Neural crest cell (in vitro differentiated cells): ENCODE measurements at places on chromosomes 5 and 9.

GRCh38 chr5:155728857-155729683 is 597.9 kb upstream of the SGCD start:
- no peak for DNase-seq

GRCh38 chr5:143170104-143170503 is 233.4 kb downstream of the NR3C1 start:
- DNase-seq, result no peak

GRCh38 chr5:81879936-81880335 is 91.9 kb upstream of the ATG10 start:
- no peak for DNase-seq

DNA sequence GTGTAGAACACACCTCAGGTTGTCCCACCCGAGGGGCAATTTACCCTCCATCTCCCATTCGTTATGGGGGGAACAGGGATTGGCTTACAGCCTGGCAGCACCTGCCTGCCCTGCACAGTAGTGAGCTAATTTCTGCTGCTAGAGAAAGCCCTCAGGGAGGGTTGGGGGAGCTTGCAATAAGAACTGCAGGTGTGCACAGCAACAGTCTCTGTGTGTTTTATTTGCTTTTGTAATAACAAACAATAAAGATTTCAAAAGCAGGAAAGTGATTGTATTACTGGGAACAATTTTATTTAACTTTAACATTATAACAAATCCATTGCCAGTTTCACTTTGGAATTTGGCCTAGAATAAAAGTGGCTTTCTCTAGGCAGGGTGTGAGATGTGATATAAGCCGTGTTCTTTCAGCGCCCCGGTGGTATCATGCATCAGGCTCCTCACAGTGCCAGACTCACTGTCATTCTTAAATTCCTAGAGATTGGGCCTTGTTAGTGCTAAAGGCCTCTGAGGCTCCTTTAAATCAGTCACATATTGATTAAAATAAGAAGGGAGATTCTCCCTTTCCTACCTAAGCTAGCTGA is 81.1 kb downstream of the RMI1 start:
- no peak for DNase-seq

GRCh38 chr9:19320495-19320894 is 59.5 kb downstream of the RPS6 start:
- no peak for DNase-seq

GRCh38 chr5:6084376-6084775 is 294.0 kb downstream of the MED10 start:
- no peak for DNase-seq

DNA sequence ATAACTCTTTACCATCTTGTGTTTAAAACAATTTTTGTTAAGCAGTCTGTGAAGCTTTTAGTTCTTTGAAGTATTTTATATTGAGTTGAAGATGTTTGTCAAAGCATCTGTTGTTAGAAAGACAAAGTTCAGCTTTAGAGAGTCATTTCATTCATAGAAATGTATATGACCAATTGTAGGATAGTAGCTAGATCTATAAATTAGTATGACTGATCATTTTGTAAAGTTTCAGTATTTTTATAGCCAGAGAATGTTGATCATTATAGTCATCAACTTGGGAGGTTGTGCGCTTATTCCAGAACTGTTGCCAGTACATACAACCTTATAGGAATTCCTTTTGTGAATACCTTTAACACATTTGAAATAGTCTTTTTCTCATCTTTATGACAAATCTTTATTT is 5.2 kb downstream of the NIPBL start:
- no peak for DNase-seq

GRCh38 chr9:128108269-128109049 is 19.1 kb downstream of the PTGES2 start:
- no peak for DNase-seq

DNA sequence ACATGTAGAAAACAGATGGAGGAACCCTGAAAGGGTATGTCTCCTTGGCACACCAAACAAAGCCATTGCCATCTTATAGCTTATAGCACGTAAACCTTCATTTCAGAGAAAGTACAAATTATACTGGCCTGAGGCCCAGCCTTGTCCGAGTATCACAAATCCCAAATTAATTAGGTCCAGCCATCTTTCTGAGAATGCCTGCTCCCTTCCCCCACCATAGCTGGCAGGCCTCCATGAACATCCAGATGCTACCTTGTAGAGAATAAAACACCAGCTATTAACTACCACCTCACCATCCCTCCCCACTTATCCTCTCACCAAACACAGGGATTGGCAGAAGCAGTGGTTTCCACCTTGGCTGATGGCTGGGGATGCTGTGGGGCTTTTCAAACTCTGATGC is 224.0 kb downstream of the SPOCK1 start:
- no peak for DNase-seq

GRCh38 chr9:134473141-134474054 is 147.1 kb downstream of the RXRA start:
- DNase-seq, result no peak

GRCh38 chr5:11941566-11941965 is 37.3 kb upstream of the CTNND2 start:
- DNase-seq, result no peak
